Epithelial cell of proximal tubule (primary cell): ENCODE measurements at places on chromosomes 7 and 10. TPM values are rescaled to one million over a fixed set of nuclear protein-coding genes. Genes with fewer than 3 reads are reported as not detected.

AKR1C8 gene
- total RNA-seq, result not detected in 2 replicates

TUBB8 gene
- 0.29 and 2.1 TPM in 2 replicates for total RNA-seq

CPN1 gene
- total RNA-seq, result not detected in 2 replicates

LBX1 gene
- not detected in 2 replicates for total RNA-seq

ANK3 gene
- total RNA-seq, result 6.6 TPM in 2 replicates

APBB1IP gene
- 1.6 and 3.1 TPM in 2 replicates for total RNA-seq

GRCh38 chr10:23399701-23400144 lies 39.2 kb upstream of the OTUD1 start:
- no peak for DNase-seq

DNA sequence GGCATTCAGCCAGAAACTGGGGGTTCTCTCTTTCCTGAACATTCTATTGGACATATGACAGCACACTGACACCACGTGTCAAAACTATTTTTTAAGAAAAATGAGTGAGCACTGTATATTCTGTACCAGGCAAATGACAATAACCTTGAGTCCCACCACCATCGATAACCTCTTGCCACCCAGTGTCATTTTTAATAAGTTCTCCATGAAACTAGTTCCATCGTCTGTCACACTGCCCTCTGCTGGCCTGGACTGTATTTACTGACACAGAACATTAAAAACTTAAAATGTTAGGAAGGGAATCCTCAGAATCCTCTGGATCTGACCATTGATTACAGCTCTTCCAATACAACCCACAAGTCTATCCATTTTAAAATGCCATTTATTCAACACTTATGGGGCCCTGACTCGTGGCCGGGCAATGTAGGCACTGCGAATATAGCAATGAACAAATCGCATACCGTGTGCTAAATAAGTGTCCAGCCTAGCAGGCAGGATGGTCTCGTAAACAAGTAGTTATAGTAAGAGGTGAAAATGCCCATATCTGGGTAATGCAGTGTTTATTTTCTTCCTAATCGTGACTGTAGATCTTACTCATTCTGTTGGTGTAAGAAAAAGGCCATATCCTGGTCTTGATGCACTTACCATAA lies 35.9 kb upstream of the CACNB2 start:
- DNase-seq, result no peak

- DNase-seq, result no peak
These were observed 30.2 kb upstream of the NME8 start for GRCh38 chr7:37817996-37818720.

DNA sequence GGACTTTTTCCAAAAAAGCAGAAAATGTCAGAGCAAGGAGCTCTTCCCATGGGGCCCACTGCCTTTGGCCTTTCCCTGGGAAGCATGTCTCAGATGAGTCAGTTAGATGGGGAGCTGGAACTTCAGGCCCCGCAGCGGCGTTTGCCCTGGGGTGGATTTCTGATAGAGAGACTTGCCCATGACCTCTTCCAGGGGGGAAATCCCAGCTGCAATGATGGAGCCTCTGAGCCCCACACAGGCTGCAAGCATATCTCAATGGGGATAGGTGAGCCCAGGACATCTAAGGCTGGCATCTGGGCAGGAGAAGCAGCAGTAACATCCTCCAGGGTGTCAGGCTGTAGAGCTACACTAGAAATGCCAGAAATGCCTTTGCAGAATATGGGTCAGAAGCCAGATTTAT lies 269.2 kb upstream of the TCERG1L start:
- no peak for DNase-seq

DNA sequence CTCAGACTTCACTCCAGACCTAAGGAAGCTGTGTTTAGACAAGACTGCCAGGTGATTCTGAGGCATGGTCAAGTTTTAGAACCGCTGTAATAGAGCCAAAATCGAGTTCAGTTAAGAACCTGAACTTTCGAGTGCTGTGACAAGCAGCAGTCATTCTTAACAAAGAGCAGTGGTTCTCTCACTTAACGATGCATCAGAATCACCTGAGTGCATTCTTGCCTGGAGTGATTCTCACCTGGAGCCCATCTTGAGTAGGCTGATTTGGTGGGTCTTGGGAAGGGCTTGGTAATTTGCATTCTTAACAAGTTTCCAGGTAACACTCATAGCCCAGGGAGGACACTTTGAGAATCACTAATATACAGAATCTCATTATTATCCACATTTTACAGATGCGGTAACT lies 44.7 kb downstream of the PLXNA4 start:
- DNase-seq, result no peak

GRCh38 chr10:86655173-86655540 lies 810 bp downstream of the OPN4 start:
- no peak for DNase-seq

DNA sequence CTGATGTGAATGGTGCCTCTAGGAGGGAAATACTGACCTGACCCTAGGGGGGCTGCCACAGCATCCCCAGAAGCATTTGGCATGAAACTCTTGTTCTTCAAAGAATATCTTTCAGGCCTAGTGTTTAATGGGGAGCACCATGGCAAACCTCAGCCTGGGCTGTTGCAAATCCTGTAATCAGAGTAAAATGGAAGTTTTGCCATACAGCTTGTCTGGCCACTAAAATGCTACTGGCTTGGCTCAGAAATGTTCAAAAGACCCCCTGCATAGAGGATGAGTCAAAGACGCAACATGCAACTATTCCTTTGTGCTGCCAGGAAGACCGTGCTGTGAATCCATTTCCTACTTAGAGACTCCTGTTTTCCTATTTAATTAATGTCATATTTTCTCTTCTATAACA lies 26.7 kb downstream of the HECW1 start:
- DNase-seq, result no peak

- no peak for DNase-seq
These were observed 11.6 kb downstream of the HBP1 start for GRCh38 chr7:107180378-107180777.

- no peak for DNase-seq
These were observed 1009.2 kb downstream of the SORCS3 start for GRCh38 chr10:105650306-105650705.

DNA sequence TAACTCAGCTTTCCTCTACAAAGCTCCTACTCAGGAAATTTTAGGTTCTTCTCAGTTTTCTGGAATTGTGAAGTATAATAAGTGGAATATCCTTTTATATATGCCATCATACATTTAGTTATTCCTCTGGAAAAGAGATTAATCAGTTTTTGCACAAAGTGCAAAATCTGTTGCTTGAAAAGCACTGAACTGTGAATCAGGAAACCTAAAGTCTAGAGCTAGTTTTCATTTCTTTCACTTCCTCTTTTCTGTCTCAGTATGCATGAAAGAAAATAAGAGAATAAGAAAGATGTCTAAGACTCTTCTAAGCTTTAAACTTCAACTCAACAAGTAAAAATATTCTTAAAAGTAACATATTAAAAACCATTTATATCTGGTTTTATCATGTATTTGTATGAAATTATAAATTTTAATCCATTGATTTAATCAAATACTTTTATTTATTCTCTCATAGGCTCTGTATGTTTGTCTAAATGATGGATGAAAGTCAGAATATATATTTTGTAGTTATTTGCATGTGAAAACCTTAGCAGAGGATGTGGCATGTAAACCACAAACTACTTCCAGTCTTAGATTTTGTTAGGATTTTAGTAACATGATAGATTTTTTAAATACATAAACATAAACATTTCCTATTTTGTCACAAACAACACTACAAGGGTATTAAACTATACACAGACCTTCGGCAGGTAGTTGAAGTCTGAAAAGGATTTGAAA lies 1073.0 kb downstream of the XPNPEP1 start:
- DNase-seq, result no peak

GRCh38 chr10:110993024-110993693 lies 73.8 kb downstream of the SHOC2 start:
- DNase-seq, result peak; percentile 18

DNA sequence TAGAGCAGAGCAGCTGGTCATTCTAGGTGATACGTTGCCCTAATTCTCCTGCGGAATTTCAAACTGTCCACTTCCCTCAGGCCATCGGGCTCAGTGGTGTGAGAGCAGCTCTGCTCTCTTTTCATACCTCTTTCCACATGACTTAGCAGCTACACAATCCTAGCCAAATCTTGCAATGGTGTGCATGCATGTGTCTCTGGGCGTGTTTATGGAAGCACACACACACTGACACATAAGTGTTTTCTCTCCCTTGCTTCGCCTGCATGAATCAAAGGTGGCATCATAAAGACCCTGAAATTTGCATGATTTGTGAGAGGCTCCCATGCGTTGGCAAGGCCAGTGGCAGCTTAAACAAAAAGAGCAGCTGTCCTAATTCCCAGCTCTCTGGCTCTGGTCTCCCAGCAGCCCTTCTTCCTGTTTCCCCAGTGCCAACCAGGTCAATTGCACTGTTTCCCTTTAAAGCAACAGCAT lies 1189.5 kb downstream of the GATA3 start:
- no peak for DNase-seq

DNA sequence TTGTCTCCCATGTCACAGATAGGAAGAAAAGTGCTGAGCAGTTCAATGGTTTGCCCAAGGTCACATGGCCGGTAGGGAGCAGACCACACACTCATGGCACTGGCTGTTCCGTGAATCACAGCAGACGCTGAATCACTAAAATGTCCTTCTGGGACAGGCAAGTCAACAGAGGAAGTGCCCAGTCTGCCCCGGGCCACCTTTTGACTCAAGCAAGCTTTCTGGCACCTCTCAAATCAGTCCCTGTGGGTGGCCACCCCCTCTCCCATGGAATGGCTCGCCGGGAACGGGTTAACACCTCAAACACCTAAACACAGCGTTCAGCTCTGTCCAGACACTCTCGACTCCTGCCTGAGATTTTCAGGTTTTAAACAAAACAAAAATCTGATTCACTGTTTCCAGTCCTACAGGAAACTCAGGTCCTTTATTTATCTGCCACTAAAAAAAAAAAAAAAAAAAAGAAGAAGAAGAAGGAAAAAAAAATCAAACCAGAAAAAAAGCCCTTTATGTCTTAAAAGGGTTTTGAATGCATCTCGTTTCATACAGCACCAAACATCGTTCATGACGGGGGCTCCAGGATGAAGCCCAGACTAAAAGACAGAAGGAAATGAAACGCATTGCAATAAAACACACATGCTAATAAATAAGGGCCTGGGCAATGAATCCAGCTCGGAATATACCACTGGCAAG lies 15.5 kb downstream of the CARD11 start:
- peak; percentile 30 for DNase-seq

GRCh38 chr10:27688276-27688675 lies 57.3 kb downstream of the MKX start:
- DNase-seq, result no peak
